Fibroblast of lung (primary cell): ENCODE measurements at places on chromosomes 5 and 9. TPM values are rescaled to one million over a fixed set of nuclear protein-coding genes. Genes with fewer than 3 reads are reported as not detected.

The LIX1 gene
- not detected in 2 replicates for total RNA-seq

The PCDHA4 gene
- total RNA-seq, result 0.51 and 1.2 TPM in 2 replicates

The IL13 gene
- total RNA-seq, result not detected in 2 replicates

The DPP7 gene
- total RNA-seq, result 93.0 and 126 TPM in 2 replicates

The HACD4 gene
- 12.3 and 24.9 TPM in 2 replicates for total RNA-seq

The ST8SIA4 gene
- total RNA-seq, result 0.26 and 0.33 TPM in 2 replicates

The MOB3B gene
- under 0.01 TPM in 2 replicates for total RNA-seq

The SLC35D2 gene
- 28.2 and 34.7 TPM in 2 replicates for total RNA-seq

The FAT2 gene
- under 0.01 TPM in 2 replicates for total RNA-seq

The NMUR2 gene
- not detected in 2 replicates for total RNA-seq

The ORM2 gene
- not detected in 2 replicates for total RNA-seq

The OSMR gene
- total RNA-seq, result 74.7 and 102 TPM in 2 replicates

The SLC22A5 gene
- total RNA-seq, result 7.7 and 8.8 TPM in 2 replicates

The FBXO10 gene
- 11.6 and 12.2 TPM in 2 replicates for total RNA-seq
